ENCODE measurements at places on chromosomes 1 and 21. TPM values are rescaled to one million over a fixed set of nuclear protein-coding genes. Genes with fewer than 3 reads are reported as not detected.

The SH2D1B gene
- total RNA-seq, result not detected

GRCh38 chr1:117735045-117735992, 129.5 kb downstream of the TENT5C start:
- DNase-seq, result no peak
- peak overlapping the region; percentile 2 for H3K27ac ChIP-seq
- peak overlapping the region; percentile 50 for H3K4me3 ChIP-seq
- H3K4me1 ChIP-seq, result peaks cover 8% of the 10 kb centered on the region
- H3K36me3 ChIP-seq, result no peaks in the 10 kb centered on the region
- H3K27me3 ChIP-seq, result no peaks in the 10 kb centered on the region

- H3K27ac ChIP-seq, result no peak overlapping the region
- no peak for DNase-seq
- peaks cover 12% of the 10 kb centered on the region for H3K4me1 ChIP-seq
- H3K4me3 ChIP-seq, result peak overlapping the region; percentile 46
- H3K36me3 ChIP-seq, result no peaks in the 10 kb centered on the region
Measured at GRCh38 chr1:89070509-89070908, 5.5 kb upstream of the GBP1 start.

- peak; percentile 68 for DNase-seq
- H3K4me3 ChIP-seq, result no peak overlapping the region
- H3K36me3 ChIP-seq, result no peaks in the 10 kb centered on the region
- H3K27me3 ChIP-seq, result peaks cover 13% of the 10 kb centered on the region
Measured at GRCh38 chr1:1069711-1070676, 4.1 kb downstream of the RNF223 start.

GRCh38 chr1:119840745-119841144, 29.5 kb upstream of the REG4 start:
- DNase-seq, result no peak
- no peaks in the 10 kb centered on the region for H3K36me3 ChIP-seq
- H3K27me3 ChIP-seq, result no peaks in the 10 kb centered on the region
- no peaks in the 10 kb centered on the region for H3K4me1 ChIP-seq
- no peak overlapping the region for H3K4me3 ChIP-seq

DNA sequence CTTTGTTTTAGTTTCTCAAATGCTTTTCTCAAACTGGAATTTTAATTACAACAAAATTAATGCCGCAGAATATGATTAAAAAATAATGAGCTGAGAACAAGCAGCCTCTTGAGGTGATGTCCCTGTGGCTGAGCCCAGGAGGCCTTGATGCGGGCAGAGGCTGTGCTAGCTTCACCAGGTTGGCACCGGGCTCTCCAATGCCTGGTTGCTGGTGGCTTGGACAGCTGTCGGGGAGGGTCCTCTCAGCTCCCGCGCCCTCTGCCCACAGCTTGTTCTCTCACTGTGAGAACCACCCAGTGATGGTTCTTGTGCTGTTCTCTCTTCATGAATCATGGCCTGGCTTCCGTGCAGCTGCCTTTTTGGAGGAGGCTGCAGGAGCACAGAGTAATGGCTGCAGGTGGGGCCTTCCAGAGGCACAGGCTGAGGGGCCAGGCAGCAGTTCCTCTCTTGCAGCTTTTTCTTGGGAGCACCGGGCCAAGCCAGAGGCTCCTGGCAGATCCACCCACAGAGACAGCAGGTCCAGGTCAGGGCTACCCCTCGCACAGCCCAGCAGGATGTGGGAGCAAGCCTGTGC, 156.3 kb downstream of the PCBP3 start:
- H3K4me3 ChIP-seq, result no peak overlapping the region
- DNase-seq, result no peak
- no peaks in the 10 kb centered on the region for H3K36me3 ChIP-seq
- no peaks in the 10 kb centered on the region for H3K27me3 ChIP-seq
- no peaks in the 10 kb centered on the region for H3K4me1 ChIP-seq

GRCh38 chr1:195186544-195186943, 1421.7 kb downstream of the KCNT2 start:
- no peak overlapping the region for H3K4me3 ChIP-seq
- H3K27me3 ChIP-seq, result no peaks in the 10 kb centered on the region
- H3K36me3 ChIP-seq, result no peaks in the 10 kb centered on the region
- DNase-seq, result no peak
- no peak overlapping the region for H3K27ac ChIP-seq

GRCh38 chr1:87362063-87362833, 33.6 kb downstream of the LMO4 start:
- no peaks in the 10 kb centered on the region for H3K4me1 ChIP-seq
- no peak overlapping the region for H3K4me3 ChIP-seq
- DNase-seq, result no peak

- H3K27me3 ChIP-seq, result no peaks in the 10 kb centered on the region
- no peak for DNase-seq
- H3K36me3 ChIP-seq, result no peaks in the 10 kb centered on the region
- no peak overlapping the region for H3K27ac ChIP-seq
Measured at GRCh38 chr1:238624776-238625175, 734.1 kb upstream of the ZP4 start.
